ENCODE measurements at places on chromosomes 16 and 17.

DNA sequence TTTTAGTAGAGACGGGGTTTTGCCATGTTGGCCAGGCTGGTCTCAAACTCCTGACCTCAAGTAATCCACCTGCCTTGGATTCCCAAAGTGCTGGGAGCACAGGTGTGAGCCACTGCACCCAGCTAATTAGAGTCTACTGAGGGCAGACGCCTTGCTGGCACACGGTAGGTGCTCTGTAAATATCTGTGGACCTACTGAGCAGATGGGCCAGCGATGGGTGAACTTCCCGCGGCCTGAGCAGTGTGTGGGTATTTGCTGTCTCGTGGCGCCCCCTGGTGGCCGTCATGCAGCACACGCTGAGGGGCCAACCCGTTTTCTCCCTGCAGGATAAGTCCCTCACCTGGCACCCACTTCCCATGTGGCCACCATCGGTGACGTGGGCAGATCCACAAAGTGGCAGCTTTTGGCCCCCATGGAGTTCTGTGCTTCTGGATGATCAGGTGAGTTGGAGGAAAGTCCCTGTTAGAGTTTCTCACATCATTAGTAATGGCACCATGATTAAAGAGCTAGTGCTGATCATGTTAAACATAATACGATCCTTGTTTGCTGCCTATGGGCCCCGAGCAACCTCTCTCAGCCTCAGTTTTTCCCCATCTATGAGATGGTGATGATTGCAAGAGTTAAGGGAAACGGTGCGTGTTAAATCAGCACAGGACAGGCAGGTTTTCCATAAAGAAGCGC is 40.7 kb downstream of the ZDHHC7 start:
- DNase-seq: peak; percentile 92

DNA sequence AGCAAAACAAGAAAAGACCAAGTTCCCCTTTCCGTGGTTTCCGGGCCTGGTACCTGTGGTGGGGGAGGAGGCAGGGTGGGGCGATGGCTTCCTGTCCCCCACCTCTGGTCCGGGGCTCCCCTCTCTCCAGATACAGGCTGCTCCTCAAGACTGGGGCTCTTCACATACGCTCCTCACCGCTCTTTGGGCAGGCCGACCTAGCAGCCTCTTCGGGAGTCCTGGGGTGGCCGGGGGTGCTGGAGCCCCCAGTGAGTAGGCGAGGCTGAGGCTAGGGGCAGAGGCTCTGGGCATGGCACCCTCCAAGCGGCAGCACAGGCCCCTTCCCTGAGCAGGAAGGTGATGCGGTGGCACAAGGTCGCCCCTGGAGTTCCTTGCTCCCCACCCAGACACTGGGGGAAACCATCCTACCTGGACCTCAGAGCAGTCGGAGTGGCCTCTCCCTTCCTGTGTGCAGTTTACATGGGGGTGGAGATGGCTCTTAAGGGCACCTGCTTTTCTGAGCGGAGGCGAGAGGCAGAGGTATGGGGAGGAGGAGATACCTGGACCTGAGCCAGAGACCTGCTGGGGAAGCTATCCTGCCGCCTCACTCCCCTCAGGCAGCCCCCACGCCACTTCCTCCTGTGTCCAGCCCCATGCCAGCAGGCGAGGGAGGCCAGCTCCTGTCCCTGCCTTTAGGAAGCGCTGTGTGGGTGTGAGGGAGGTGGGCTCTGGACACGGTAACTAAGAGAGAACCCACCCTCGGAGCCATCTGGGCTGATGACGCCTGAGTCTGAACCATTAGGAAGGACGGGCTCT is 891 bp downstream of the CORO1A start:
- peak; percentile 36 for DNase-seq

- DNase-seq: peak; percentile 99
Measured at GRCh38 chr16:70430667-70431536, 8.0 kb downstream of the ST3GAL2 start.

DNA sequence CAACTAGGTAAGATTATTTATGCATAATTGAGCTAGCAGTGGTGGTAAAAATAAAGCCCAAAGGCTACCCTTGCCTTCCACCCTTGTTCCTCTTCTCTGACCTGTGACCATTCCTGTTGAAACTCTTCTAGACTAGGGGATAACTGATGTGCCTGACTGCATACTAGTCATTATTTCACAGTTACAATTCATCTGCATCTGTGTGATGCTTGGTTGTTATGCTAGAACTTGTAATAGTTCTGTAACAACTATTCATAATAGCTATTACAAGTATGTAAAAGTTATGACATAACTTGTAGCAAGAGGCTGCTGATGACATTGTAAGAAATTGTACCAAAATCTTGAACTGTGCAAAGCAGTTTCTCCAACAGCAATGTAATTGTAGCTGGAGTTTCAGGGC is 2.4 kb upstream of the VAC14 start:
- no peak for DNase-seq

GRCh38 chr16:89146211-89147005 is 25.1 kb upstream of the CDH15 start:
- no peak for DNase-seq

DNA sequence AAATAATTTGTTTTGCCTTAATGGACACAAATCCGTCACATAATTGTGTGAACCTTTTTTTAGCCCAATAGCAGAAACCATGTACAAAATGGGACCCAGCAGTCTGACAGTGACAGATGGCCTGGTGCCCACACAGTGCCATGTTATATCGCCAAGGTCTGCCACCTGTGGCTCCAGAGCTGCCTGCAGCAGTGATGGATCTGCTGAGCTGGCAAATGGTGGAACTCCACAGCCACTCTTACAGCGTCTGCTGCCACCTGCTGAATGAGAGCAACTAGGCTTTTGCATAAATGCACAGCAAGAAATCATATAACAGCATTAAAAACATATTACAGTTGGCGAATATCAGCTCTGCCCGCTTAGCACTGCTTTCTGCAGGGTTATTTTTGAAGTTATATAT is 59.4 kb downstream of the NUP93 start:
- DNase-seq: no peak

- peak; percentile 55 for DNase-seq
Measured at GRCh38 chr16:70746708-70747424, 54.1 kb downstream of the VAC14 start.

DNA sequence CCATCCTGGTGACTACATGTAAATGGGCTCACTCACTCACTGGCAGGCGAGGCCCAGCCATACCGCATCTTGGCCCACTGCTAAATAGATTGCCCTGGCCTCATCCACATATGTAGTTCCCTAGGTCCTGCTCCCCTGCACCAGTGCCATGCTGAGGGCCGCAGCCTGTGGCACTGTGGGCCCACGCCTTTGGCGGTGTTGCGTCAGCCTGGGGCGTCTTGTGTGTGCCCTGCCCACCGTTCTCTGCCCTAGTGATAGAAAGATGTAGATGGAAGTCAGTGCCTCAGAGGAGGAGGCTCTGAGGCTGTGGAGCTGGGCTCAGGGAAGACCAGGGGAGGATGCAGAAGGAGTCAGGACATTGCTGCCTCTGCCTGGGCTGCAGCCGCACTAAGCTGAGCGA is 18.9 kb downstream of the C17orf75 start:
- peak; percentile 32 for DNase-seq

- no peak for DNase-seq
Measured at GRCh38 chr16:87735270-87736007, 30.3 kb downstream of the KLHDC4 start.

GRCh38 chr17:68182011-68182306 is 65.9 kb upstream of the AMZ2 start:
- DNase-seq: no peak

GRCh38 chr17:49515196-49515770 is 20.2 kb downstream of the NGFR start:
- peak; percentile 89 for DNase-seq

GRCh38 chr16:85401370-85401916 is 211.7 kb upstream of the GSE1 start:
- no peak for DNase-seq

DNA sequence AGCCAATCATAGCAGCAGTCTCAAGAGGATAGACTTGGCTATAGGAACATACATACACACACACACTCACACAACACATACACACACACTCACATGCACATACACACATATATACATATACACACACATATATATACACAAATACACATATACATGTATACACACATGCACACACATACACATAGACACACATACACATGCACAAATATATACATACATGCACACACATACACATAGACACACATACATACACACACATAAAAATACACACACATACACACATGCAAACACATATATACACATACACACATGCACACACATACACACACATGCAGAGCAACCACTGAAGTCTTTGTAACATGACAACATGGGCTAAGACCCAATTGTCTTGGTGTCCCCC is 19.7 kb downstream of the CBLN1 start:
- DNase-seq: no peak

GRCh38 chr16:64251742-64252141 is 870.1 kb downstream of the CDH11 start:
- no peak for DNase-seq

DNA sequence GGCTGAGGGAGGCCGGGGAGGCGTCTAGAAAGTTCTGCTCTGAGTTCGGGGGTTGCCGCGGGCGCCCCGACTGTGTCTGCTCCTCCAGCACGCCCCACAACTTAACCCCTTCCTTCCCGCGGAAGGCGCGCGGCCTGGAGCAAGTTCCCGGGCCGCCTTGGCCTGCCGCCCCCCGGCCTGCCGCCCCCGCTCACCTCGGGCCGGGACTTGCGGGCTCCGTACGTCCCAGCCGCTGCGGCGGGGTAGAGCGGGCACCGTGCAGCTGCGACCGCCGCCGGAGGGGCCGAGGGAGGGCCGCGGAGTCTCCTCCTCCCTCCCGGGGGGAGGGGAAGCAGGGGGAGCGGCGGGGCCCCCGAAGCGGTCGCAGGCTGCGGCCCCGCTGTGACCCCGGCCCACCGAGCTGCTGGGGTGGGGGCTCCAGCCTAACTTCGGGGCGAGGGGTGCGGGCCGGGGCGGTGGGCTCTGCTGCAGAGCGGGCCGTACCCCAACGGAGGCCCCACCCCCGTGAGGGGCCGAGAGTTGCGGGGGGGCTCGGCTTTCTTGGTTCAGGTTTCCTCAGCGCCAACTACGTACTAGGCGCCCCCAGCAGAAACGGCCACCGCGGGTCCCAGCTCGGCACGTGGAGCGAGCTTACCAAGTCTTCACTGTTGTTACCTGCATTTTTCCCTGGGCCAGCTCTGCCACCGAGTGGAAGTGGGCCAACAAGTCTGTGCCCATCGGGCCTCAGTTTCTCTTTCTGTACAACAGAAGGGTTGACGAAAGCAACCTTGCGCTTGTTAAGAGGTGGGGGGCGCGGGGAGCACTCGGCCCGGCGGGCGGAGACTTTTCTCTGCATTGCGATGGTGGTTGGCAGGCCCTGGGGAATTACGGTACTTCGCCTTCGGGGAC is at the start of gene CCDC102A:
Gene CCDC102A, minus strand, starts transcription at position 266 of the 888 bp plus-strand sequence. CDS start 7,394 bp downstream, outside the sequence.
- no peak for DNase-seq

- no peak for DNase-seq
Measured at GRCh38 chr17:42754782-42755181, 6.2 kb upstream of the RAMP2 start.

DNA sequence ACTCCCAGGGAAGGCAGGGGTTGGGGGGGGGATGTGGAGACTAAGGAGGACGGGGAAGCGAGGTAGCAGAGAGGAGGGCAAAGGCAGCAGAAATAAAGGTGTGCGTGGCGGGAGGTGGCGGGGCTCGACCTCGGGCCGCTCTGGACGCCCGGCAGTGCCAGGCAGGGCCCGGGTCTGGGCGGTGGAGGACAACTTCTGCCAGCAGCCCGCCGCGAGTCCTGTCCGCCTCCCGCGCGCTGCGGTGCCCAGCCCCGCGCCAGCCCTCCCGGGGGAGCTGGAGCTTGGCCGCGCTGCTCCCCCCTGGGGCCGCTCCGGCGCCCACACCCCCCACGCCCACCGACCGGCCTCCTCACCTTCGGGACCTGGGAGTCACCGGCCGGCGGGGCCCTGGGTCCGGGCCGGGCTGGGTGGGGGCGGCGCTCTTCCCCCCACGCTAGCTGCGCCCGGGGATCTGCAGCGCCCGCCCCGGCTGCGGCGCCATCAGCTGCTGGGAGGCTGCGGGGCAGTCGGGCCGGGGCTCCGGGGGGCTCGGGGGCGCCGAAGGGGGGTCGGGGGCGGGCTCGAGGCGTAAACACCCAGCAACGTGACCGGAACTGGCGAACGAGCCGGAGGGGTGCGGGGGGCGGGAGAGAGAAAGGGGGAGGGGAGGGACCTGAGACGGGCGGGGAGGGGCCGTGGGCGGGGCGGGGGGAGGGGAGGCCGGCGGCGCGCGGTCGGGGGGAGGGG is at the start of gene CCDC92B:
Gene CCDC92B, minus strand, starts transcription at position 595 of the 726 bp plus-strand sequence. CDS start 14,507 bp downstream, outside the sequence.
- no peak for DNase-seq

GRCh38 chr17:49022391-49022941 is 25.3 kb downstream of the IGF2BP1 start:
- DNase-seq: no peak

- DNase-seq: no peak
Measured at GRCh38 chr16:78583441-78583840, 484.0 kb downstream of the WWOX start.

DNA sequence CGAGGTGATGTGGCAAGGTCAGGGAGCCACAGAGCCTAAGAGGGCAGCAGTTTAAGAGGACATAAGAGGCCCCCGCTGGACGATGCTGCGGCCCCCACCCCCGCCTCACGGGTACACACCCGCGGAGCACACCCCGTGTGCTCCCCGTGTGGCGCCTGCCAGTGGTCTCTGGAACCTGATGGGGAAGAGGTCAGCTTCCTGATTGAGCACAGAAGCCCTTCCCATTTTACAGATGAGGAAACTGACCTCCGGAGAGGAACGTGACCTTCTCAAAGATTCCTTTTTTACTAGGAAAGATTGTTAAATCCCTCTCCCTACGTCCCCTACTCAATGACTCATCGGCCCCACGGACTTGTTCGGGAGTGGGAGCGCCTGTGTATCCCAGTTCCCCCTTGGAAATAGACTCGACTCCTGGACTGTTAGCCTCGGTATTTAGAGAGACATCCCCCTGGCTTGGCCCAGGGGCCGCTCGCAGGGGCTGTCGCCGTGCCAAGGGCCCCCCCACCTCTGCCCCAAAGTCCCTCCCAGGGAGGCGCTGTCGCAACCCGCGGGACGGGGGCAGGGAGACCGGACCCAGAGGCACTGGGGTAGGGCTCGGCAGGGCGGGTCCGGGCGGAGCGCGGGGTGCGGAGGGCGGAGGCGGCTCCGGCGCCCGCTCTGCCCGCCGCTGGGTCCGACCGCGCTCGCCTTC is at the start of gene ABCC3:
Gene ABCC3, plus strand, starts transcription at position 658 of the 691 bp plus-strand sequence. CDS start 56 bp downstream, outside the sequence.
- DNase-seq: peak; percentile 77
